ENCODE measurements at places on chromosomes 11 and 22.

DNA sequence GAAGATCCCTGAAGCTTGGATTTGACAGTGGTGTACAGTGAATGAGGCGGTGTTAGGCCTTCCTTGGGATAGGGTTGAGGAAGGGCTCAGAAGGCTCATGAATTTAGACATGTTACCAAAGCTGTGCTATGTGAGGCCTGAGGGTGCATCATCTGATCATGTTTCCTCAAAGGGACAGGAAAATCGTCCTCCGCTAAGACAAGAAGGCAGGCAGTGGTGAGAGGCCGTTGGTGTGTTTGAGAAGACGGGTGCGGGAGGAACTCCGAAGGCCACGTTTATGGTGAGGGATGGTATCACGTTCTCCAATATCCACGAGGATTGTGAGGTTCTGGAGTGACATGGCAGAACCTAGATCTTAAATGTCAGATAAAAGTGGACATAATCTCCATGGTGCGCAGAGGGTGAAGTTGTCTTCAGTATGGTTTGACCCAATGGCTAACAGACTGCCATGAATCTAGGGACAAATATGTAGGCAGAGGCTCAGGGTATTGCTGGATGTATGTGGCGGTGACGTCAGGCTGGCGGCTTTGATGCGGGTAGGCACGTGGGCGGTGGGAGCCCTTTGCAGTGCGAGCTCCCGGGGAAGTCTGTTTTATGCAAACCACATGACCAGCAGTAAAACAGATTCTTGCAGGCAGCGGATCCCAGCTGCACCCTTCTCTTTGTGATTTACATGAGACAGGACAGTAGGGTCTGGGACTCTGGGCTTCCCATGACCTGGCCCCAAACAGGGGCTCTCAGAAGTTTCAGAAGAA lies 242.3 kb upstream of the B3GAT1 start:
- DNase-seq = no peak

GRCh38 chr11:6249770-6250555 lies 9.7 kb upstream of the CCKBR start:
- DNase-seq = no peak

- no peak for DNase-seq
These were observed 512.3 kb upstream of the RAG2 start for GRCh38 chr11:37110385-37110784.

GRCh38 chr11:67639438-67639859 lies at the start of gene TBX10:
Gene TBX10 (minus strand): TSS chr11:67639763. CDS start chr11:67639472, 291 bp downstream.
- no peak for DNase-seq

GRCh38 chr11:74226907-74227306 lies 55.8 kb downstream of the PPME1 start:
- DNase-seq = no peak

DNA sequence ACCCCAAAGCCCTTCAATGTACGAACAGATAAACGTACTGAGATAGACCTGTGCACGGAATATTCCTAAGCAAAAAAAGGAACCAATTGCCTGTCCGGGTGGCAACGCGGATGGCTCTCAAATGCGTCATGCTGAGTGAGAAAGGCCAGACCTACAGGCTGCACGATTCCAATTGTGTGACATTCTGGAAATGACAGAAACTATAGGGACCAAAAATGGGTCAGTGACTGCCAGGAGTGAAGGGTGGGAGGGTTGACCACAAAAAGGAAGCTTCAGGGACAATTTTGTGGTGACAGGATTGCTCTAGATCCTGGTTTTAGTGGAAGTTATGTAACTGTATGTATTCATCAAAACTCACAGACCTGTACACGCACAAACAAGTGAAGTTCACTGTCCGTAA lies 24.0 kb upstream of the SYT8 start:
- no peak for DNase-seq

DNA sequence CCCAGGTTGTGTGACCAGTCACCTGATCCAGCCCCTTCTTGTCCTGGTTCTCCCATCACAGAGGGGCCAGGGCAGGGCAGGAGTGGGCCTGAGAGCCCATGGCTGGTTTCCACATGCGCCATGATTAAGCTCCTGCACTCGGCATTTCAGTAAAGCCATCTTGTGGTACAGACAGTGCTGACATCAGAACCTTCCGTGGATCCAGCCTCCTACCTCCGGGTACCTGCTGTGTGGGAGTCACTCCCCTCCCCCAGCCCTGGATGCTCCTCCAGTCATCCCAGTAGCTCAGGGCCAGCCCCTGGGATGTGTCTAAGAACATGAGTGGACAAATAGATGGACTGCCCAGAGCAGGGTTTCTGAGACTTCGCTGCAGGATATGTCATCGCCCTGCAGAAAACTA lies 22.1 kb upstream of the MGAT3 start:
- no peak for DNase-seq

- no peak for DNase-seq
These were observed 48.8 kb downstream of the SMCO4 start for GRCh38 chr11:93494357-93494756.

- DNase-seq = no peak
These were observed 1.8 kb upstream of the TIGD3 start for GRCh38 chr11:65352783-65353182.

DNA sequence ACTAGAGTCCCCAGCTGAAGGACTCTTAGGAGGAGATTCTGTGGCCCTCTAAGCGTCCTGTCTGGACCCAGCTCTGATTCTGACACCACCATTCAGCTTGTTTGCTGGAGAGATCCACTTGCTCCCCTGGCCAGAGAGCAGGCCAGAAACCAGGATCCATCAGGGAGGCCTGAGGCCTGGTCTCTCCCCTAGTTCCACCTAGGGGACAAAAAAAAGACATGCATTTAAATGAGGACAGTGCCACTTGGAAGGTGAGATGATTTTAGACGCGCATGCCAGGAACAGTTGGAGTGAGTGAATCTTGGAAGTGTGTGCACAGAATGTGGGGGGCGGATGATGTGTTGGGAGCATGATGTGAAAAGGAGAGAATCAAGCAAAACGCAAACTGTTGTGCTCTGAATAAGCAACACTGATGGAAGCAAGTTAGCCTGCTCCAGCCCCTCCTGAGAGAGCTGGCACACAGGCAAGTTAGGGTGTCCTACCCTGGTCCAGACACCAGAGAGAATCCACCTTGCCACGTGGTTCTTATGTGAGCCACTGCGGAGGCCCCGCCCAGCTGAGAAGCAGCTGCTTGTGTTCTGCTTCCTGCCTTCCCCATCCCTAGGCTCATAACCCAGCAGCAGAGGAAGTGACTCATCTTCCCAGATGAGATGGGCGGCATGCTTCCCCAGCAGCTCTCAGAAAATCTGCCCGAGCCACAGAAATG lies 8.0 kb upstream of the SLCO2B1 start:
- DNase-seq = peak; percentile 11

DNA sequence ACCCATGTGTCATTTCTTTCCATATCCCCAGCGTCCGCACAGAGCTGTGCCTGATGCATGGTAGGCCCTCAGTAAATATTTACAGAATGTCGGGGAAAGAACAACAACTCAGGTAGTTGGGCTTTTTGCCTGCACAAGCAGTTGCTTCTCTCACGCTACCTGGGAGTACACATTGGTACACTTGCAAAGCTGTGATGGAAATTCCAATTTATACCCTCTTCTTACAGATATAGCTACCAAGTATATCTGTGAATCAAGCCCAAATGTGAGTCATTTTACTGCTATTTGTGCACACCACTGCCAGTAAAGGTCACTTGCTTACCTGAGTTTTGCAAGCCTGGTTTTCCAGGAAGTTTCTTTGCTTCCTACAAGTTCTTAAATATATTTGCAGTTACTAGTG lies 333.0 kb upstream of the NARS2 start:
- DNase-seq = no peak

GRCh38 chr11:32779136-32779535 lies 15.3 kb downstream of the CCDC73 start:
- DNase-seq = no peak

GRCh38 chr11:63444160-63444559 lies 46.8 kb downstream of the PLAAT5 start:
- DNase-seq = no peak

DNA sequence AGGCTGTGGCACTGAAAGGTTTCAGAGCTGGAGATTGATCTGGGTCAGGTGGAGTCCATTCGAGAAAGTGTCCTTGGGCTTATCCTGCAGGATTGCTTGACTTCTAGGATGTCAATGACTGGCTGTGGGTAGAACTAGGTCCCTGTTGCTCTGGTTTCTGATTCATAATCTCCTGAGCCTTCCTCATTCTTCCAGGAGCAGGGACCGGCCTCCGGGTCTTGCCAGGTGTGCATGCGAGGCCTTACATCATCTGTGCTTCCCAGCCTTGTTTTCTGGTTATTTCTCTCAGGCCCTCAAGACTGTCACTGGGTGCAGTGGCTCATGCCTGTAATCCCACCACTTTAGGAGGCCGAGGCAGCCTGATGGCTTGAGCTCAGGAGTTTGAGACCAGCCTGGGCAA lies 33.3 kb upstream of the SORL1-AS1 start:
- DNase-seq = no peak

DNA sequence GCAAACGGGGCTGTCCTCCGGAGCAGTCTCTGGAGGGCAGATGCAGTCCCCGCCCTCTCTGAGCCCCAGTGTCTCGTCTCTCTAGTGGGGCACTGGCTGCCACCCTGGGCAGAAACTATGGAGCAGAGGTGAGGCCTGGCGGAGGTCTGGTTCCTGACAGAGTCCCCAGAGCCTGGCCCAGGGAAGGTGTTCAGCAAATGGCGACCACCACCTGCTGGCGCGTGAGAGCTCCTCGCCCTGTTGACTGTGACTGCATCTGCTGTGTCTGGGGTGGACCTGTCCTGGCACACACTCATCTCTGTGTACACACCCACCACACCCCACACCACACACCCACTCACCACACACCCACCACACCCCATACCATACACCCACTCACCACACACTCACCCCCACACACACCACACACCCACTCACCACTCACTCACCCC lies 18.3 kb upstream of the TTLL12 start:
- DNase-seq = no peak

- DNase-seq = no peak
These were observed 7.5 kb upstream of the IL17RA start for GRCh38 chr22:17077255-17077654.

DNA sequence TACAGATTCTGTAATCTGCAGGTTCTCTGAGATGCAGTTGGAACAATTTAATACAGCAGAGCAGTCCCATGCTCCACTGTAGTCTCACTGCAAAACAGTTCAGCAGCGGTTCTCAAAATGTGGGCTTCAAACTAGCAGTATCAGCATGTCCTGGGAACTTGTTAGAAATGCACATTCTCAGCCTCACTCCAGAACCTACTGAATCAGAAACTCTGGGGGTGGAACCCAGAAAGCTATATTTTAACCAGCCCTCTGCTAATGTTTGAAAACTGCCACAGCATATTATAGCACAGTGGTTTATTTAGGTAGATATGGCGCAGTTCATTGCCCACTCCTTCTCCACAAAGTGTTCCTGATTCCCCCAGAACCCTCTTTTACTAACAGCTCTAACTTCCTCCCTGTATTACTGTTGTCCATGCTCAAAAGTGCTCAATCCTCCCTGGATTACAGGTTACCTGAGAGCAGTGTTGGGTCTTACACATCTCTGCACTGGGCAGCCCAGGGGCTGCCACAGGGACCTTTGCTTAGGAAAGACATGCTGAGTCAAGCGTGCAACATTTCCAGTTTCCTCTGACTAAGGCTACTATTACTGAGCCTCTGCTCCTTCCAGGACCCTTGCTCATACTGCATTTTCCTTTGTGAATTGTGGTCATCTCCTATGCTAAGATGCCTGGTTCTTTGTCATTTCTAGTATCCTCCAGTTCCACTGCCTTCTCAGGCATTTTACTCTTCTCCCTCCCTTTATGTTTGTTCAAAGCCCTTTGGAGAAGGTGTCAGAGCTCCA lies 7.7 kb upstream of the DGAT2 start:
- no peak for DNase-seq

- DNase-seq = no peak
These were observed 187.4 kb upstream of the MTMR2 start for GRCh38 chr11:96111308-96111707.

- no peak for DNase-seq
These were observed 446.5 kb downstream of the AASDHPPT start for GRCh38 chr11:106523921-106524320.

GRCh38 chr11:12668166-12668565 lies 6.1 kb upstream of the TEAD1 start:
- no peak for DNase-seq

DNA sequence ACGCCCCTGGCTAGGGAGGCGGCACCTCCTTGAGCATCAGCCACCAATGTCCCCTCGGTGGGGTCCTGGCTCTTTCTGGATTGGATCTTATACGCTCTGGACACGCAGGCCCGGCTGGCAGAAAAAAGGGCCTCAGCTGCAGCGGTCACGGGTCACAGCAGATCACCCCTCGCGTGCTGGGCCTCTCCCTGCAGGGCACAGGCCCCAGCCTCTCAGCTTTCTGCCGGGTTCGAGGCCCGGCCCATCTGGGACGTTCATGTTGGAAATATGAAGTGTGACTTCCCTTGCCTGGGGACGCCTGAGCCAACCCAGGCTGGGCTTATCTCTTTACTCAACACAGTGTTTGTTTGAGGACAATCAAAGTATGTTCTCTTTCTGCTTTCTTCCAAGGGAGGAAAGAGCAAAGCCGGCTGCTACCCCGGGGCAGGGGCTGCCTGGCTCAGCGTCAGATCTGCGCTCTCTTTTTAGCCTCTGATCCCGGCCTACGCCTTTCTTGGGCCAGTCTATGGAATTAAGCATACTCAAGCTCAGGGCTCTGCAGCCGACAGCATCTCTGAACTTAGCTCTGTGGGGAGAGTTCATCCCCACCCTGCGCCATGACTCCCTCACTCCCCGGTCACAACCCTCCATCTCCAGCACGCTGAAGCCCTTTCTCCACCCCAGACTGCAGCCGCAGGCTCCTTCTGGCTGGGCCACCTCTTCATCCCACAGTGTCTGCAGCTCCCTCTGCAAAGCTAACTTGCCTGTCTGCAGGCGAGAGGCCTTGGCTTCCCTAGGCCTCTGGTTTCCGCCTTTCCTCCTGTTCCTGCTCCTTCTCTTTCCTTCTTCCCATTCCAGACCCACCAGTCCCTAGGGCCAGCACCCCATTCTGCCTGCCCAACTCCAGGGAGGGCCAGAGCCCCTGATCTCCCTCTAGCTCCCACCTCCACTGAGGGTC lies 38.8 kb downstream of the ADAMTS15 start:
- no peak for DNase-seq

GRCh38 chr11:94926698-94927237 lies 46.6 kb downstream of the CWC15 start:
- no peak for DNase-seq

DNA sequence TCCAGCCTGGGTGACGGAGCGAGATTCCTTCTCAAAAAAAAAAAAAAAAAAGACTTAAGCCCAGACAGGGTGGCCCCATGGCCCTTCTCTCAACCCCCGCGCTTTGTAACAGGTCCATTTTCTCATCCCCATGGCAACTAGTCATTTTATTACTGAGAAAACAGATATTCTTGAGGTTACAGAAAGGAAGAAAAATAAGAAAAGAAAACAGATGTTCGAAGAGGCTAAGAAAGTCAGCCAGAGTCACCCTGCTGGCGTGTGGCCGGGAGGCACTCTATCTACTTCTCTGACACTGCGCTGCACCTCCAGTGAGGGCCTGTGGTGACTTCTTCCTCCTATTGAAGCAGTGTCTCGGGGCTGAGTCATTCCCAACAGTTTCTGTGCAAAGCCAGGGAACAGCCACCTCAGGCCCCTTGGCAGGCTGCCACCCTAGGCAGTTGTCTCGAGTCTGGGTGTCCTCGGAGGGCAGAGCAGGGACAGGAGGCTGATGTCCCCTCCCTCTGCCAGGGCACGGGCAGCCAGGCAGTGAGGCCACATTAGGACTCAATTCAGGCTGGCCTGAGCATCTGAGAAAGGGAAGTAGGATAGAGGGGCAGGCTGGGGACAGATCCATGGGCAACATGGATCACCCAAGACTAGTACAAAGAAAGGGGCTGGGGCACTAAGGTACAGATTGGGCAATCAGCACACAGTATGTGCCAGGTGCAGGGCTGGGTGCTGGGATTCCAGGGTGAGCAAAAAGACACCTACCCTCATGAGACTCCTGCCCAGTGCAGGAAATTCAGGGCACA lies 16.4 kb upstream of the SYVN1 start:
- DNase-seq = peak; percentile 80

Data from DMS79 (cell line).